ENCODE measurements at places on chromosomes 3 and 15. TPM values are rescaled to one million over a fixed set of nuclear protein-coding genes. Genes with fewer than 3 reads are reported as not detected.

GRCh38 chr3:111675846-111676210 is 80.7 kb upstream of the ZBED2 start:
- no peak for DNase-seq

ATP2B2 gene
- polyA plus RNA-seq = 0.55 TPM

NOX5 gene
- 0.43 TPM for polyA plus RNA-seq

CHST2 gene
- polyA plus RNA-seq = 21.0 TPM

IL5RA gene
- polyA plus RNA-seq = 0.37 TPM

DNA sequence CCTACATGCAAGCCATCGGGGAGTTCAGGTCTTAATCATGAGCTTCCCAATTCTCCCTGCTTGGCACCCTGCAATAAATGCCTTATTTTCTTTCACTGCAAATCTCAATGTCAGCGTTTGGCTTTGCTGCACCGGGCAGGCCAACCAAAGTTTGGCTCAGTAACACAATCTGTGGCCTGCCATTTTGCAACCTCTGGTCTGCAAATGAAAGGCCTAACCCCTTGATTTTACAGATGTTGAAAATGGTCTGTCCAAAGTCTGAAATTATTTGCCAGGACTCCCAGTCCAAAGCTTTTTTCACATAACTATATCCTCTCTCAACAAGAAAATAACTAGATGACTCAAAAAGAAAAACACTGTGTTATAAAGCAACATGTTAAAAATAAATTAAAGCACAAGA is 34.0 kb upstream of the LEKR1 start:
- DNase-seq = no peak

DNA sequence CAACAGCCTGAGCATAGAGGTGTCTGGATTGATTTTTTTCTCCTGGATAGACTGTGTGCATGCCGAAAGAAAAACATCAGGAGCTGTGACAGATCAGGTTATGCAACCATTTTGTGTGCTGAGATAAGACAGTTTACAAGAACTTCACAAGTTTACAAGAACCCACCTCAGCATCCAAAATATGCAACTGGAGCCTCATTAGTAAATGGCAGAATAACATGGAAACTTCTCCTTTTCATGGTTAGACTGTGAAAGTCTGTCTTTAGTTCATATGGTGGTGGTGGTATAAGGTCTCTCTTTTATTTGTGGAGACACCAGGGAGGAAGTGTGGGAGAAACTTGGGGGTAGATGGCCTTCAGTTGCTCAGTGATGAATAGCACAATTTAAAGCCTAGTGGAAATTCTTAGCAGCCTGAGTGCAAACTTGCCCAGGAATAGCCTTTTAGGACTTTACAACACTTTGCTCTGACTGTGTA is 3.7 kb upstream of the ZNF609 start:
- no peak for DNase-seq

DNA sequence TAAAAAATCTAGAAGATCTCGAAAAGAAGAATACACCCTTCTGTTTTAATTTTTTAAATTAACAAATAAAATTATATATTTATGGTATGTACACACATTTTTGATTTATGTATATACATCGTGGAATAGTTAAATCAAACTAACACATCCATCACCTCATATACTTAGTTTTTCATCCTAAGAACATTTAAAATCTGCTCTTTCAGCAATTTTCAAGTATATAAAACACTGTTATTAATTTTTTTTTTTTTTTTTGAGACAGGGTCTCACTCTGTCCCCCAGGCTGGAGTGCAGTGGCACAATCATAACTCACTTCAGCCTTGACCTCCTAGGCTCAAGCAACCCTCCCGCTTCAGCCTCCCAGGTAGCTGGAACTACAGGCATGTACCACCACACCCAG is 32.8 kb upstream of the ACAP2 start:
- DNase-seq = no peak

ZNF620 gene
- 11.0 TPM for polyA plus RNA-seq

DNA sequence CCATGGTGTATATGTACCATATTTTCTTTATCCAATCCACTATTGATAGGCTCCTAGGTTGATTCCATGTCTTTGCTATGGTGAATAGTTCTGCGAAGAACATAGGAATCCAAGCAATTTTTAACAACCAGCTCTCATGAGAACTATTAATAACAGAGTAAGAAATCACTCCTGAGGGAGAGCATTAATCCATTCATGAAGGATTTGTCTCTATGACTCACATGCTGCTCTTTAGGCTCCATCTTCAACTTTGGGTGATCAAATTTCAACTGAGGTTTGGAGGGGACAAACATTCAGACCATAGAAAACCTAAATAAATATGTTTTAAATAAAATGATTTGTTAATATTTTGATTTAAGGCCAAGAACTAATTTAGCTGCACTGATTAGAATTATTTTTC is 147.4 kb downstream of the NSUN3 start:
- no peak for DNase-seq

DNA sequence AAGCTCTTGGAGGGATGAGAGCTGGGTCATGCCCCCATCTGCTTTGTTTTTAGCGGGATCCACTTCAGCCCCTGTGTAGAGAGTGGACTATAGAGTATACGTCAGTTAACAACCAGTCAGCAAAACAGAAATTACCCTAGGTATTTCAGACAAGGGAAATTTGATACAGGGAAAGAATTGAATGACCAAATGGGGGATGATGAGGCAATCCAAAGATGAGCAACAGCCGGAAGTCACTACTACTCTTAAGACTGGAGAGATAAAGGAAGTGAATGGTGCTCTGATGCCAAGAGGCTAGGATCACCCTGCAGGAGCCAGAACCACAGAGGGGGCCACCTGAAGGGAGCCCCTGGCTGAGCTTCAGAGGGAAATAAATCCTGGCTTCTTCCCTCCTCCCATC is 1.7 kb upstream of the GPR62 start:
- no peak for DNase-seq
